Astrocyte (in vitro differentiated cells and primary cell): ENCODE measurements at places on chromosomes 13 and 19.

DNA sequence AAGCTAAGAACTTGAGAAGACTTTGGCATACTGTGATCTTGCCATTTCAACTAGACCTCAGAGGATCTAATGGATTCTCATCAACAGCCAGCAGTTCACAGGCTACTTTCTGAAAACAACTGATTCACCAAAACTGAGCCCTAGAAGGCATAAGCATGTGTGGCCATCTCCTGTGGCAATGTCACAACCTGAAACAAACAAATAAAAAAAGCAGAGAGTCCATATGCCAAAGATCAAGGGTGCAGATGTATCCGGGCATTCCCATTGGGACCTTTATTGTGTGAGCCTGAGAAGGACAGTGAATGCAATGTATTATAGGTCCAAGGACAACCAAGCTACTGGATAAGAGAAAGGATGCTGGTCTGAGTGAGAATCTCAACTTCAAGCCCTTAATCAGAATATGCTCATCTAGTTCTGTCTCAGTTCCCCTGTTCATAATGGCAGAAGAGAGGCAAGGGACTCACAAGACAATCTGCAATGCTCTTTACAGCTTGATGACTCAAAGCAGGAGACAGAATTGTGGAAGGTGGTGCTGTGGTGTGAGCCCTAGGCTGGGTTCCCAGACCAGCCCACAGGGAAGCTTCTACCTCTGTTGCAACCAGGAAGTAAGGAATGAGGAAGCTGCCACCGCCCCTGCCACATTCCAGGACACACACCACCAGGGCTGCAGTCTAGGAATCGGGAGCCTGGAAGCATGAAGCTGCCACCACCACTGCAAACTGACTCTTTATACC lies 133.7 kb downstream of the RAP2A start:
- DNase-seq, result peak; percentile 8

DNA sequence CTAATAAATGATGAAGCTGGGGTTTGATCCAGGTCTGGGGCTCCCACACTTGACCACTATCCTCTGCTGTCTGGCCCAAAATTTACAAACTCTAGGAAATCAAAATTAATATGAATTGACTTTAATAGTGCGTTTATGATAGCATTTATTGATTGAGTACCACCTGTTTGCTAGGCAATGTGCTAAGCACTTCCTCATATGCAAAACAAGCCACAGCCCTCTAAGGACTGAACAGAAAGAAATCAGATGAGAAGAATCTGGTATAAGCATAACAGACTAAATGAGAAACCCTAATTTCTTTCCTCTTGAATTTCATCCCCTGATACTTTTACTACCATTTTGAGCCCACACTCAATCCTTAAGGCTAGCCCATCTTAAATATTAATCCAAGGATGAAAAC lies 6.6 kb upstream of the MLNR start:
- DNase-seq, result no peak

DNA sequence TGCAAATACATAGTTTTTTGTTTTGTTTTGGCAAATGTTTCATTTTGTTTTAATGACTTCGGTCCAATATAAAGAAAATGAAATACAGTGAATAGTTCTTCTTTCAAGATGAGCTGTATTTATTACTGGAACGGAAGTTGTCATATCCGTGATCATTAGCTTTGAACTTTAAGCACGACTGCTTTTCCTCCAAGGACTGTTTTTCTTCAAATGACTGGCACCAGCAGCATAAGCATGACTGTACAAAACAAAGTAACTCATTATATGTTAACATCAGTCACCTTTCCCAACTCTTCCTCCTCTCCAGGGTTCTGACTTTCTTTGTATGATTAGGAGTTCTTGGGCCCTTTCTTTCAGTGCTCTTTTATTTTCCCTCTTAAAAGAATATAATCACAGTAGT lies 20.5 kb downstream of the EDNRB start:
- no peak for DNase-seq

- no peak for DNase-seq
These were observed 11.0 kb upstream of the COLGALT1 start for GRCh38 chr19:17544418-17544817.

DNA sequence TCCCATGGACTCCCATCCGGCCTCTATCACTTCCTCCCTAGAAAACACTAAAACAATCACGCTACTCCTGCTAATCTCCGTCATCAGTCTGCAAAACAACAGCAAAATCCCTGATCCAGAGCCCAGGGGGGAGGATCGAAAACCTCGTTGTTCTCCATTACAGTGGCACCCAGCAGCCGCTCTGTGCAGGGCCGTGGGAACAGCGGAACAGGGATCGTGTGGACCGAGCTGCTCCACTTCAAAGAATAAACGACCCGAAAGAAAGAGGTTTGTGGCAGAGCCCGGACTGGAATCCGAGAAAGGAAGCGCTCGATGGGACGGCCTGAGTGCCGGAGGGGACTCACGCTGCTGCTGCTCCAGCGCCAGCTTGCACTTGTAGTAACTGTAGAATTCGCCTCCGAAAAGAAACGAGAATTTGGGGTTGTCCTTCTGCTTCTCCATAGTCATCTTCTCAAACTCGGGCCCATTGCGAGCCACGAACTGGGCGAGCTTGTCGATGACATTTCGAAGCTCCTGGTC lies 652 bp downstream of the CHERP start:
- no peak for DNase-seq

DNA sequence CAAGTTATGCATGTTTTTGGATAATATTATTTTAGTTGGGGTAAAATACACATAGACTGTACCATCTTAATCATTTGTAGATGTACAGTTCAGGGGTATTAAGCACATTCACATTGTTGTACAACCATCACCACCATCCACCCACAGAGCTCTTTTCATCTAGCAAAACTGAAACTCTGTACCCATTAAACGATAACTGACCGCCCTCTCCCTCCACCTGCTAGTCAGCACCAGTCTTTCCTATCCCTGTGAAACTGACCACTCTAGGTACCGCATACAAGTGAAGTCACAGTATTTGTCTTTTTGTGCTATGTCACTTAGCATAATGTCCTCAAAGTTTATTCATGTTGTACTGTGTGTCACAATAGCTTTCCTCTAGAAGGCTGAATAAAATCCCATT lies 60.2 kb upstream of the GTF2F2 start:
- DNase-seq, result no peak

GRCh38 chr19:49458567-49458903 lies 5.5 kb downstream of the ALDH16A1 start:
- no peak for DNase-seq

- peak; percentile 70 for DNase-seq
These were observed 46.7 kb downstream of the GAS6 start for GRCh38 chr13:113816946-113817859.

DNA sequence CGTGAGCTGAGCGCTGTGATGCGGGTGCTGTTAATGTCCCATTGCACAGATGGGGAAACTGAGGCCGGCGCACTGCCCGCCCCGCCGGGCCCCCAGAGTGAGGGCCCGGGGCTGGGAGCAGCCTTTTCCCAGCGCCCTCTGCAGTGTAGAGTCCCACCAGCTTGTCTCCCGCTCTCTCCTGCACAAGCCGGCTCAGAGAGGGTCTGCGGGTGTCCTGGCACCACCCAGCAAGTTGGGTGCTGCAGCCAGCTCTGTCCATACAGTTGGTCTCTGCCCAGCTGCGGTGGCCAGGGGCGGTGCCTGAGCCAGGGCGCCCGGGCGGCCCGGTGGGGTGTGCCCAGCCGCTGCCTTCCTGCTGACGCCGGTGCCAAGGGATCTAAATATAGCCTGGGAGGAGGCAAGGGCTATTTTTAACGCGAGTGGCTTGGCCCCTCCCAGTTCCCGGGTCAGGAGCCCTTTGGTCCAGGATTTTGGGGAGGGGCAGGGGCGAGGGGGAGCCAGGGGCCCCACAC lies 19.3 kb downstream of the GADD45B start:
- DNase-seq, result no peak

GRCh38 chr19:2288818-2289713 lies 7.1 kb upstream of the PEAK3 start:
- DNase-seq, result no peak

DNA sequence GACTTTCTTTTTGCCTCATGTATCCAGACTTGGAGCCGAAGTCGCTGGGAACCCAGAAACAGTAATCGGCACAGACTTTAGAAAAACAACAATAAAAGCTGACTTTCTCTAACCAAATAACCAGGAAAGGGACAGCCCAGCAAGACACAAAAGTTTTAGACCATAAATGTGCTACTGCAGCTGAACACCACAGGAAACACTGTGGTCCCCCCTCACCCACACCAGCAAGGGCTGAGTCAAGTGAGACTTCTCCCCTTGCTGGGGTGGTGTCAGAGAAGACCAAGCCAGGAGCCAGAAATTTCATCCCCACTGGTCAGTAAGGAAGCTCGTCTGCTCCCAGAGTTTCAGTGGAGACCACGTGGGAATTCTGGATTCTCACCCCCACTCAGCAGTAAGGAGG lies 70.6 kb downstream of the ESD start:
- DNase-seq, result no peak

- no peak for DNase-seq
These were observed 18.6 kb downstream of the LAIR2 start for GRCh38 chr19:54521022-54521859.

DNA sequence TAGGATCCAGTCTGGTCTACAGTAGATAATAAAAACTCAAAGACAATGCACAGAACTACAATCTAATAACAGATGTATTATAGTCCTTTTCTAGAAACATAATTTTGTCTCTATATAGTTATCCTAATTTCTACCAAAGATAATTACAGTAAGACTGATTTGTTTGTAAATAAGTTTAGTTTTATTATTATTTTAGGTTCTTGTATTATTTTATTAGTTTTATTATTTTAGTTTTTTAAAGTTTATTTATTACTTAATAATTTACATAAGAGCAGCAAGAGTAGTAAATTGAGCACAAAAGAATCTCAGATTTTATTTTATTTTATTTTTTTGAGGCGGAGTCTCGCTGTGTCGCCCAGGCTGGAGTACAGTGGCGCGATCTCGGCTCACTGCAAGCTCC lies 22.3 kb upstream of the ZNF227 start:
- DNase-seq, result no peak

DNA sequence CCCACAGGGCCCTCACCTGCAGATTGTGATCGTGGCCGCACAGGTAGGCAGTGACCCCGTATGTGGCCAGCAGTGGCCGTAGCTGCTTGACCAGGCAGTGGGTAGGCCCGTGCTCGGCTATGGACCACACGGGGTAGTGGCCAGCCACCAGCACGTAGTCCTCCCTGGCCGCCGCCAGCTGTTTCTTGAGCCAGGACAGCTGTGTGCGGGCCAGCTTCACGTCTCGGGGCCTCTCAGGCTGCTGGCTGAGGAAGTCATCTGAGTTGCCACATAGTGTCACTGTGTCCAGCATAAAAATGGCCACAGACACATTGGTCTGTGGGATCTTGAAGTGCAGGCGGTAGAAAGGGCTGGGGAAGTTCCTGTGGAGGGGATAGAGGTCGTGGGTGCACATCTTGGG lies 1.2 kb downstream of the ACP5 start:
- DNase-seq, result no peak

DNA sequence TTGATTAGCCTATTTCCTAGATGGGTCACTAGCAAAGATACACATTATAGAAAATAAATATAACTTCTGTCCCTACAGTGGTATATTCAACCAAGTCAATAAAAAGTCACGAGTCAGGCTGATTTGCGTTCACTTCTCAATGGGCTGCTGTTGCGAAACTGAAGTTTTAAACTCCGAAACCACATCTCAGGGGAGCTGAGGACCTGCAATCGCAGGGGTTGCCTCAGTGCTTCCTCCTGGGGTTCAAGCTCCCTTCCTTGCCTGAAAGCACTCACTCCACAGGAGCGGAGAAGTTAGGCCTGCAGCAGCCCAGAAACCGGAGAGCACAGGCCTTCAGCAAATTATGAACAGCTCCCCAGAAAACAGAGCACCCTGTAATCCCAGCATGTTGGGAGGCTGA lies 39.6 kb downstream of the RAB20 start:
- no peak for DNase-seq

- no peak for DNase-seq
These were observed 654 bp upstream of the MEGF8 start for GRCh38 chr19:42324655-42325307.
